Camera-type eye (tissue), 1 donor: ENCODE measurements at places on chromosomes 2 and 18. TPM values are rescaled to one million over a fixed set of nuclear protein-coding genes. Genes with fewer than 3 reads are reported as not detected.

The ABCB11 gene
- 0.38 TPM for total RNA-seq

The LIPG gene
- 20.2 TPM for total RNA-seq

The CLEC4F gene
- 9.1 TPM for total RNA-seq

The TSGA10 gene
- 20.8 TPM for total RNA-seq

The FAM124B gene
- 8.2 TPM for total RNA-seq

The NIF3L1 gene
- total RNA-seq: 25.5 TPM

The ATOH8 gene
- 17.6 TPM for total RNA-seq

The CCDC148 gene
- 13.1 TPM for total RNA-seq

The SOX11 gene
- 58.1 TPM for total RNA-seq

The GLS gene
- 214 TPM for total RNA-seq

The ZBTB7C gene
- 15.1 TPM for total RNA-seq

The CAD gene
- 34.4 TPM for total RNA-seq
